Amniotic epithelial cell (primary cell): ENCODE measurements at places on chromosomes 7 and 10.
A peak's percentile ranks its signal among the peaks of the same experiment; 100 is the strongest.

GRCh38 chr7:31407178-31407676 is 66.7 kb upstream of the NEUROD6 start:
- no peak for DNase-seq

DNA sequence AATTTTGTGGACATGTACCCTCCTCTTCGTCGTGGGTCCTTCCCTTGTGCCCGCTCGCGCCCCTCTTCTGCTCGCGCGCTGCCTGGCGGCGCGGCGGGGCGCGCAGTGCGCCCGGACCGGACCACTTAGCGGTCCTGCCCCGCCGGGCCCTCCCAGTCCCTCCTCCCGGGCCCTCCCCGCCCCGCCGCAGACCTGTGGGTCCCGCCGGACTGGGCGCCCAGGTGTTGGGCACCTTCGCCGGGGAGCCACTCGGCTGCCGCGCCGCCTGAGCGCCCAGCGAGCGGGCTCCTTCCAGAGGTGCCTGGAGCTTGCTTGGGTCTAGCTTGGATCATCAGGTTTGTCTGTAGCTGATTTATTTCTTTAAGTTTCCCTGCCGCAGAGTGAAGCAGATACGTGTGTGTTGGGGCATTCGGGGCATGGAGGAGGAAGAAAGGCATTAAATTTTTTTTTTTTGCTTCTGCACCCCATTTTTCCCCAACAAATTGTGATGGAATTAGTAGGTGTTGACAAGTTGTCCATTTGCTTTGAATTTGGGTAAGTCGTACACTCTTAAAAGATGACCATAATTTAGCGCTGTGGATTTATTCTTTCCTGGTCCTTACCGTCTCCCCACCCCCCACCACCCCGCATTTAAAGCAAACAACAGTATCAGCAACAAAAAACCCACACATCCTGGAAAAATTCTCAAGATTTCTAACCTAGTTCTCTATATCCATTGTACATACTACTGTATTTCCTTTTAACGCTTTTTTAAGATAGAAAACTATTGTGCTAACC is 905 bp downstream of the C1GALT1 start:
- DNase-seq = peak; percentile 49

- peak; percentile 50 for DNase-seq
Observed at GRCh38 chr7:91850455-91850854, 30.0 kb downstream of the MTERF1 start.

DNA sequence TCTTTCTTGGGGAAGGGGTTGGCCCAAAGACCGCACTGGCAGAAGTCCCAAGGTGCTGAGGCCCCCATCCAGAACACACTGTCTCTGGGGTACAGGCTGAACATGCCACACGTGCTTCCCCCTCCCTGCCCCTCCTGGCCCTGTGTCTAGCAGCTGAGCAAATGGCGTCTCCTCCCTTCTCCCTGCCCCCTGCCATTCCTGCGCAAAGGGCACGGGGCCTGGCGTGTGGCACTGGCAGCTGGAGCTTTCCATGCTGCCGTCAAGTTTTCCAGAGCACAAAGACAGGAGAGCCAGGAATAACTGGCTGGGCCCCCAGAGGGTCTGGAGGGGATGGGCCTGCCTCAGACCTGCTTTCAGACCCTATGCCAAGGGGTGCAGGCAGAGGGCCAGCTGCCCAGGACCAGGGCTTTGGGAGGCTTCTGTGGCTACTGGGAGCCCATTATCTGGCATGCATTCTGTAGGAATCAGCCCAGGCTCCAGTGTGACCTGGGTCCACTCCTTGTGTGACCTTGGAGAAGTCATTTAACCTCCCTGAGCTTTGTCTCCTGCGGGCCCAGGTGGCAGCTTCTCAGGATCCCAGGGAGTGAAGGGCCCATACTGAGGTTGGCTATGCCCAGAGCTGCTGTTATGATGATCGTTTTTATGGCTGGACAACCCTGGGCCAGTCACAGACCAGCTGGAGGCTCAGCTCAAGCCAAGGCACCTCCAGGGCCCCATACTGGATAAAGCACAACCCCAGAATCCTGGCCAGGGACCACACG is 710 bp upstream of the LDB3 start:
- DNase-seq = no peak

DNA sequence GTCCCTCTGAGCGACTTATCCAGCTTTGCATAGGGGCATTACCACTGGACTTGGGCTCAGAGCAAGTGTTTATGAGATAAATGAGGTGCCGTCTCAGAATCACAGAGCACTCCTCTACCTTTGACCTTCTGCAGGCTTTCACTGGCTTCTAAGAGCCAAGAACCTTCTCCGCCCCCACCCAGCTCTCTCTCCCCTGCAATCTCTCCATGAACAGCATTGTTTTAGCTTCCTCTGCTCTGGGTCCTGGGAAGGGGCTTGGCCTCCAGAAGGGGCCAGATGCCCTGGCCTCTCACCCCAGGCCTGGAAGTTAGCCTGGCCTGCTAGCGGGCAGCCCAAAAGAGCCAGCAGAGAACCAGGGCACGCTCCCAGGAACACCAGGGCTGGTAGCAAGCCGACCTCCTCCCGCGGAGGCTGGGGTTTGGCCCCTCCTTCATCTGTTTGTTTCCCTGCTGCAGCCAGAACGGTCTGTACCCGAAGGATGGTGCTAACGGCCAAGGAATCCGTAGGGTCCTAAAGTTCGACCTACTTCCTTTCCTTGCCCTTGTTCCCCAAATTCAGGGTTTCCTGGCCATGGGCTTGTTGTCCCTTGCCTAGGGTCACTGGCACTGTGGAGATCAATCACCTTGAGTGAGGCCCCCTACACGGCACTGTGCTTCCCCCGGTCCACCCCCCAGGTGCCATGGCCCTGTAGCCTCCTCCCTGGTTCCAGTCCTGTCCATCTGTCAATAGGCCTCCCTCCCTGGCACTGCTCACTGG is 18.7 kb upstream of the DDIT4 start:
- peak; percentile 91 for DNase-seq

DNA sequence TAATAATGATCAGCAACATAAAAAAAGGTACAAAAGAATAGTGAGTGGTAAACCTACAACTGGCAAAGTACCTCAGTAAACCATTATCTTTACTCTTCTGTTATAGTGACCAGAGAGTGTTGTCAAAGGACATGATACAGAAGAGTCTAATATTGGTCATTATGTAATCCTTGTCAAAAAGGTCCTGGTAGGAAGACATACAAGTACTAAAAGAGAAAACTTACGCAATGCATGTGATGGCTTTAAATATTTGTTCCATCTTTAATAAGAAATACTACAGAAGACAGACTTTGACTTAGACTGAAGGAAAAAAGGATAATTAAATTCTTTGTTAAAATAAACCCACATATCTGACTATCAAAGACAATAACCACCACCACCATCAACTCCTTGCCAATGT is 6.5 kb downstream of the DOCK4 start:
- no peak for DNase-seq

DNA sequence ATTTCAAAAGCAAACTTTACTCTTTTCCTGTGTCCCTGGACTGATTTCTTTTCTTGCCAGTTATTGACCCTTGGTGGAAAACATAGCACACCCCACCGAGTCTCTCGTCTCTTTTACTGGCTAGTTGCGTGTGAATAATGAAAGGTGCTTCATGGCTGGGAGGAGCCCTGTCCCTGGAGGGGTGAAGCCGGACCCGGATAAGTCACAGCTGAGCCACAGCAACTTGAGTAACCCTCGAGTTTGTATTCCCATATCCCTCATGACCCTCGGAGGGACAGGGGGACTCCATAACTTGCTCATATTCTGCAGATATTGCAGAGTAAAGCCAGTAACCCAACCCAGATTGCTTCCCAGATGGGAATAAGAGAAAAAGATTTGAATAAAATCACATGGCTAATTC is 147.5 kb upstream of the FRMD4A start:
- DNase-seq = no peak

DNA sequence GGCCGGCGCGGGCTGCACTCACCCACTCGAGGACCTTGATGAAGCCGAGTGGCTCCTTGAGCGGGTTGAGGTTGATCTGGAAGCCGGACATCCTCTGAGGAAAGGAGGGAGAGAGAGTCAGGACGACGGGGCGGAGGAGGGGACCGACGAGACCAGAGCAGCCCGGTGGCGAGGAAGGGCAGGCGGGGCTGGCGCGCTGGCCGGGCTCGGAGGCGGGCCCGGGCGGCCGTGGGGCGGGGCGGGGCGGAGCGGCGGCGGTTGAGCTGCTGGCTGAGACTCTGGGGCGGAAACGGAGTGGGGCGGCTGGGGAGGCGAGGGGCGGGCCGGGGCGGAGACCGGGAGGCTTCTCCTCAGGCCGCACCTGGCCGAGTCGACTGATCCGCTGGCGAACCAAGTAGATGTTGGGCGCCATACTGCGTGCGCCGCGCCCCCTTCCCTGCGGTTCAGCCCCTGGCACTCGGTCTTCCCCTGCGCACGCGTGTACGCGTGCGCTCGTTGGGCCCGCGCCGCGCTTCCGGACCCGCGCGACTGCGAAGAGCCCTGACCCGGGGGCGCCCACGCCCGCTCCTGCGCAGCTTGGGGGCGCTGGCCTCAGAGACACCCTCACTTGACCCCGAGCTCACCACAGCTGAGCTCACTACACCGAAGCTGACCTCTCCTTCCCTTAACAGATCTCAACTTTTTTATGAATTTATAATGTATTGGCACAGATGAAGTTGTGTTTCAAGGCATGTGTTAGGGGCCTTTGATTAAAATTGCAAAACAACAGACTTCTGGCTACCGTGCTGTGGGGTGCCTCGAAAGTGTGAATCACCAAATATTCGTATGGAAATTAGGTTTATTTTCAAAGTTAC is at the start of gene SYPL1:
Gene SYPL1 (minus strand): TSS at position 195 of the 854 bp plus-strand sequence. CDS start 104 bp downstream, at position 91.
- DNase-seq = peak; percentile 91

DNA sequence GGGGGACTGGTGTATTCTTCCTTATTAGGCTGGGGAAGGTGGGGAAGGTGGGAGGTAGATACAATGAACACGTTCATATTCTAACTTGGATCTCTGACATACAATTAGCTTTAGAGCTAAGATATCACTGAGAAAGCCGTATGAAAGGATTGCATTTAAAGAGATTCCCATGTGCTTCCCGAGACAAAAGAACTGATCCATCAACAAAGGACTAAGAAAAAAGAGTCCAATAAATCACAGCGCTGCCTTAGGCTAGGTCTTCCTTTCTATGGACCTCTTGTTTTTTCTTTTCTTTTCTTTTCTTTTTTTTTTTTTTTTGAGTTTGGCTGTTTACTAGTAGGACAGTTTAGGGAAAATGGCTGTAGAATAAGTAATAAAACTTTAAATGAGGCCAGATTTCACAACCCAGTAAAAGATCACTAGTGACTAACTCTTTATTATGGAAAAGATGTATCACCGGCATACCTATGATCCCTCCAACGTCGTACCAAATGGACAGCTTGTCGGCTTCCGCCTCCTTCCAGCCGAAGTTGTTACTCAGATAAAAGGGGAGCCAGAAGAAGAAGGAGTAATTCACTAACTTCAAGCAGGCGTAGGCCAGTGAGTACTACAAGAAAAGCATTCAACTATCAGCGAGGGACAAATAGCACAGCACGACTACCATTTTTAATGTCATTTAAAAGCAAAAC is 50.0 kb downstream of the SLC37A3 start:
- DNase-seq = peak; percentile 67

GRCh38 chr7:47454069-47454973 is 127.6 kb downstream of the TNS3 start:
- DNase-seq = no peak

DNA sequence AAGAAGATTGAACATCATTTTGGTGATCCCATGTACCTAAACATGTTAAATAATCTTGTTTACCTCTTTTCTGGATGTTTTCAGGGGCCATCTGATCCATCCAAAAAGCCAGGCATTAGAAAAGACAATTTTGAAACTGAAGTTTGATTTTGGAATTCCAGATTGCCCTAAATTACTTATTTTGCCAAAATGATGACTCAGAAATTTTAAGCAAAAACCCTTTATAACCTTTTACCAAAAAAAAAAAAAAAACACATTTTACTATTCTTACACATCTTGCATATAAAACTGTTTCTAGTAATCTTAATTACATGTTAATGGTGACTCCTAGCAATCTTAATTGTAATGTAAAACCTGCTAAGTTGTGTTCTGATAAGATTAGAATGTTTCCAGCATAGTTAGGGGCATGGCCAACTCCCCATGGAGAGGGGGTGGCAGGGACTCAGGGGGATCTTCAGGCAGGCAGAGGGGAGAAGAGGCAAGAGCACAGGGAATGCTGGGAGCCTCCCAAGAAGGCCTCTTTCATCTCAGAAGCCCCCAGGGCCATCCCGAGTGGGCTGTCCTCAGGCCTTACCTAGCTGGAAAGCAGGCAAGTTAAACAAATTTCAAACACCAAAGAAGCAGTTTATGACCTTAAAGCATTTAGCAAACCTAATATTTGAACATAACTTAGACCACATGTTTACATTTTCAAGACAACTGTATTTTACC is 25.8 kb upstream of the AKR1C3 start:
- no peak for DNase-seq

DNA sequence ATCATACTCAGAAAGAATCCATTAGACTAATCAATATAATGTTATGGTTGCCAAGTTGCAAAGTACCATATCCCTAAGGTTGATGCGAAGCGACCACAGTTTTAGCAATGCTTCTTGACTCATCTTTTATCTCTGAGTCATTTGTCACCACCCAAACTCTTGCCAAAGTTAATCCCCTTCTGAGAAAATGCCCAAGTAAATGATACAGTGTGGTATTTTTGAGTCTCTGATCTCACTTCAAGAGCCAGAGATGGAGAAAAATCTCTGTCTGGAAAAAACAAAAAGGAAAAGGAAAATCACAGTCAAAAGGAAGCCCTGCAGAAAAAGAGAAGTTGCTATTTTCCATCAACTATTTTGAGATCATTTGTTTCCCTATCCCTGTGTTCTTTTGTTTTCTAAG is 26.7 kb upstream of the OTUD1 start:
- peak; percentile 80 for DNase-seq

- no peak for DNase-seq
Observed at GRCh38 chr7:25361387-25361786, 133.1 kb upstream of the NPVF start.

DNA sequence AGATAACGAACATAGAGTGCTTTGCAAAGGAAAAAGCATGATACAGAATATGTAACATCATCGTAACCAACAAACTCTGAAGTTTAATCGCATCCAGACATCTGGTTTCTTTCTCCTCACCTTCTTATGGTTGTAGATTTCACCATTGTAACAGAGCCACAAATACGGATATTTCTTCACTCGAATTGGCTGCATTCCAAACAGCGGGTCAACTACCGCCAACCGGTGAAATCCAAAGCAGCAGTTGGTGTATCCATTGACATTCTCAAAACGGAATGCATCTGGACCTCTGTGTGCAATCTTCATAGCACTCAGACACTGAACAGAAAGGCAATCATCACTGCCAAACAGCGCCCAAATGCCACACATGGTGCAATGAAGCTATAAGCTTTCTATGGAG is 3.4 kb downstream of the ASNS start:
- DNase-seq = no peak

GRCh38 chr7:70486977-70487376 is 645.0 kb upstream of the GALNT17 start:
- DNase-seq = peak; percentile 4
